IMR-90 (cell line): ENCODE measurements at places on chromosomes 7 and 10.
A peak's percentile ranks its signal among the peaks of the same experiment; 100 is the strongest.

DNA sequence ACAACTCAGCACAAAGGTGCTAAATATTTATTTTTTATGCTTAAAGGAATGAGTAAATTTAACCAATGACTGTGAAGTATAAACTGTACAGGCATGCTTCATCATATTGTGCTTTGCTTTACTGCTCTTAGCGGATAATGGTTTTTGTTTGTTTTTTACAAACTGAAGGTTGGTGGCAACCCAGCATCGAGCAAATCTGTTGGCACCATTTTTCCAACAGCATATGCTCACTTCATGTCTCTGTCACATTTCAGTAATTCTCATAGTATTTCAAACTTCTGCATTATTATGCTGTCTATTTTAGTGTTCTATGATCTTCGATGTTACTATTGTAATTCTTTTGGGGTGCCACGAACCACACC is 22.8 kb downstream of the BRAF start:
- DNase-seq = no peak

GRCh38 chr10:71761541-71762113 is 11.7 kb downstream of the VSIR start:
- no peak for DNase-seq

GRCh38 chr7:77426521-77427051 is 10.4 kb upstream of the GSAP start:
- DNase-seq = peak; percentile 63

- DNase-seq = peak; percentile 19
These were observed 153.7 kb downstream of the DNAJB6 start for GRCh38 chr7:157490465-157490912.

DNA sequence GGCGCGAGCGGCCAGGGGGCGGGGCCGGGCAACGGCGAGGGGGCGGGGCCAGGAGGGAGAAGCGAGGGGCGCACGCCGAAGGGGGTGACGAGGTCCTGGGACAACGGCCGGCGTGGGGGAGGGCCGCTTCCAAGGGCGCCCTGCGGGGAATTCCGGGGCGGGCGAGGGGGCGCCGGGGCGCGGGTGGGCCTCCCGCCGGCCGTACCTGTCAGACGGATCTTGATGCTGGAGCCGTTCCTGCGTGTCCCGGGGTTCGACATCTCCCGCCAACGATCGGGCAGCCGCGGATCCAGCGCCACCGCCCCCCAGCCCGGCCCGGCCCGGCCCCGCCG is 421 bp downstream of the SMURF1 start:
- DNase-seq = no peak

DNA sequence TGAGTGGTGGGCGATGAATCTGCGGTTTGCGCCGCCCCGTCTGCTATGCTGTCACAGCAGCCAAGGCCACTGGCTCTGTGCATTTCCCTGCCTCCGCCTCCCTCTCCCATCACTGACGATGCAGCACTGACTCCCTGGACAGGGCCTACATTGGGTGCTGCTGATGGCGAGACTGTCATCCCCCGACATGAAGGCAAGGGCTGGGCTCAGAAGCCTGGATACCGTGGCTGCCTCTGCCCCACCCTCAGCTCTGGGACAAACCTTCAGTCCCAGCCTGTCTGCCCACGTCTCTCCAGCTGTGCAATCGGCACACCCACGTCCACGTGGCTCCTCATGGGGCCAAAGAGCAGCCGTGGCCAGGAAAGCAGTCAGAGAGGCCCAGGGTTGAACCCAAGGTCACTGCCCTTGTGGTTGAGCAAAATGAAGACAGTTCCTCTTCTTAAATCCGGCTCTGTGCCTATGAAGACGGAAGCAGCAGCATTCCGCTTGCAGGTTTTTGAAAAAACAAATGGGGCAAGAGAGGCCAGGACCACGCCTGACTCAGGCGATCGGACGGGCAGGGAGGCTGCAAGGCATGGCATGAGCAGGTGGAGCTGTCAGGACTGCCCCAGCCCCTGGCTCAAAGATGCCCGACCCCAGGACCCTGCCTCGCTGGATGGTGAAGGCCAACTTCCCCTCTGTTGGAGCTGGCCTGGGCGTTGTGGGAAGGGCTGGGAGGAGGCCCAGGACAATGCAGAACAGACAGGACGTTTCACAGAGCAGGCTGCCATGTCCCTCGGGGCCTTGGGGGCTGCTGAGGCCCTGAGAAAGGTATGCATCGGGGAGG is 517.5 kb downstream of the DNAJB6 start:
- no peak for DNase-seq

- DNase-seq = no peak
These were observed 44.3 kb upstream of the ECHDC3 start for GRCh38 chr10:11697718-11698527.

GRCh38 chr7:25260862-25261494 is 32.7 kb upstream of the NPVF start:
- DNase-seq = peak; percentile 53

GRCh38 chr7:41628901-41629300 is 74.0 kb downstream of the INHBA start:
- peak; percentile 66 for DNase-seq

DNA sequence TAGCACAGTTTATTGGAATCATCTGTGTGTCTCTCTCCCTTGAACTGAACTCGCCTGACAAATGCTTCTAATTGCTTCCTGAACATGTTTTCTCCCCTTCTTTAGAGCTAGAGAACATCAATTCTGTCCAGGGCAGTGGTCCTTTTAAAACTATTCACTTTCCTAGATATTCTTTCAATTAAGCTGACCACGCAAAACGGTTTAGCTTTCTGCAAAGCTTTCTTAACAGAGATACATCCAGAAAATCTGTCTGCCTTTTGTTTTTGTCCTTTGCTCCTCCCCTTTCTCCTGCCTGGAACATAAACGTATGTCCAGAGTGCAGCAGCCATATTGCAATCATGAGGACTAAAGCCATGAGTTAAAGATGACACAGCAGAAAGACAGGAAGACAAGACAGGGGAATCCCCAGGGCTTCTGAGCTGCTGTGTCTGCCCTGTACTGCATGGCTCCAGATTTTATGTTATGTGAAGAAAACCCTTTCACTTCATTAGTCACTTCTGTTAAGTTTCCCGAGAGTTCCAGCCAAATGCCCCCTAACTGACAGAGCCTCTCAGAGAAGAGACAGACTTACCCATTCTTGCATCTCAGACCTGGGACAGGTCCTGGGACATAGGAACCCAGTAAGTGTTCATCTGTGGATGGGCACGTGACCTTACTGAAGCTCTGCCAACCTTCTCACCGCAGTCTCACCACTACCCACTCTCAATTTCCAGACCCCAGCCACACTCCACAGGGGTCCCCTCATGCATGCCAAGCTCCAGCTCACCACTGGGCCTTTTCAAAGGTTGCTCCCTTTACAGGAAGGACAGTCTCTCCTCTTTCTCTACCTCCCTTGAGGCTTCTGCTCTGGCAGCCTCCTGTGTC is 35.0 kb upstream of the CPXM2 start:
- DNase-seq = peak; percentile 1

DNA sequence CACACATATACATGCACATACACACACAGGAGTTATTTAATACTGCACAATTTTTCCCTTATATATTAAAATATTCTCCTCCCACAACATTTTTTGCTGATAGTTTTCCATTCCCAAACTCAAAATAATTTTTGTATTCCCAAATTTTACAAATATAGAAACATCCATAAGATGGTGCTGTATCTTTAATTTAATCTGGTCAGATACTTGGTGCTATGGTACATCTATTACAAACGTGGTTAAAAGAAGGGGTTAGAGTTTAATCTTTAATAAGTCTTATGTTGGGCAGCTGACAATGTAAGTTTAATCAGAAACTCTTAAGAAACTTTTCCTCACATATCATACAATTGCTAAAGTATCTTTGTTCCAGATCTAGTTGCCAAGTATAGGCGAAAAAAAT is 10.2 kb upstream of the CADPS2 start:
- no peak for DNase-seq

DNA sequence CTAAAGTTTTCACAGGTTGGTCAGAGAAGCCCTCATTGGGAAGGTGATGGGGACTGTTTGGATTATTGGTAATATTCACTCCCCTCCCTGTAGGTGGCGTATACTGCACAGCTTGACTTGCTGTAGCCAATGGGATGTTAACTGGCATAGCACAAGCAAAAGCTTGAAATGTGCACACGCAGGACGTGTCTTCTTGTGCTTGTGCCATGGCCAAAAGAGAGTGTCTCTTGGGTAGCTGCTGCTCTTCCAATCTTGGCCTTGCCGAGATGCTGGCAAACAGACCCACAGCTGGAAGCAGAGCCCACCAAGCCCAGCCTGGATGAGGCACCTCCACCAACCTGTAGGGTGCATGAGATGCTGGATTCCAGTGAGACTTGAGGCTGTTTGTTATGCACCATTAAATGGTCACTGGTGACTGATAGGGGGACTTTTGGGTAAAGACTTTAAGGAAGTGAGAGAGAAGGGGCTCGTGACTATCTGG is 266.0 kb downstream of the GRID1 start:
- peak; percentile 4 for DNase-seq

- no peak for DNase-seq
These were observed 59.4 kb downstream of the GCC1 start for GRCh38 chr7:127525866-127526480.

- DNase-seq = peak; percentile 57
These were observed 443 bp downstream of the RNF32 start for GRCh38 chr7:156640949-156641485.

GRCh38 chr10:131175891-131176290 is 135.6 kb downstream of the TCERG1L start:
- no peak for DNase-seq

DNA sequence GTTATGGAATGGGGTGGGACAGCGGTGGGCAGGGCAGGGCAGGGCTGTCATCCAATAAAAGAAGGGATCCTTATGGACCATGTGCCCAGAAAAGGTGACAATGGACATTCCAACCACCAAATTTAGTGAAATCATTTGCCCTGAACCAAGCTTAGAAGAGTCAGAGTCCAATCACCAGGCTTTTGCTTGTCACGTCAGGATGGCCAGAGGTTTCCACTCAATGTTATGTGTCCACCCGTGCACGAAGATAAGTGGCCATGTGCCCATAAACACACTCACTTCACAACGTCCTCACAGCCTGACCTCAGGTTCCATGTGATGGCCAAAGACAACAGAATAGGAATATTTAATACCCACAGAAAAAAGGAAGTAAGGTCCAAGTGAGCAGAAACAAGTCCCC is 36.6 kb upstream of the PLPP4 start:
- DNase-seq = no peak

DNA sequence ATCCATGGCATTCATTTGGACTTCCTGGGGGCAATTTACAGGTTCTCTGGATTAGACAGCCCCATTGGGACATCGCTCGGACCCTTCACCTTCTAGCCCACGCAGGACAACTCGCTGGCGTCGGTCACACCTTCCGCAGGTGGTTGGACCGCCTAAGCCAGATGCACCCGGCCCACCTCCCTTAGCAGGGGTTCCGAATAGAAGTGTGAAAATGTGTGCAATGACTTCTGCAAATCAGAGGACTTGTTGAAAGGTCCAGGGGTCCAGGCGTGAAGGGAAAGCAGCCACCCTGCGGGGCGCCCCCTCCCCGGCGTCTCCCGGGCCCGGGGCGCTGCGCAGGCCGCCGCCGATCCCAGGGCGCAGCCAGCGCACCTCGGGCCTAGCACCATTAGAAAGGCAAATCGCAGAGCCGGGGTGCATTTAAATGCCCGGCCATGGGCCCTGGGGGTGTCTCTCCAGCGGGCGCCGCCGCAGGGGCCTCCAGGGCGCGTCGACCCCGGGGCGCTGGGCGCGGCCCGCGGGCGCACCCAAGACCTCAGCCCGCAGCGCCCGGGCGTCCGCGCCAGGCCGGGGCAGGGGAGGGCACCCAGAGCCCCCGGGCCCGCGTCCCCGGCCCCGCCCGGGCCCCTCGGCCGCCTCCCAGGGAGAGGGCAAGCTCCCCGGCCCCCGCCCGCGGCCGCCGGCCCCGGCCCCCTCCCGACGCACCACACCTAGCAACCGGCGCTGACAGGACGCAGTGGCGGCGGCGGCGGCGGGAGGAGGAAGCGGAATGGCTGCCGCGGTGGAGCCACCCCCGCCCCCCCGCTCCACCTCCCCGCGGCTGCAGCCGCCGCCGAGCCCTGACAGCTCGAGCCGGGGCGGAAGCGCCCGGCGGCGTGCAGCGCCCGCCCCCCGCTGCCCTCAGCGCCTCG is 1.2 kb downstream of the JAZF1 start:
- DNase-seq = no peak

GRCh38 chr10:21638681-21639080 is 104.6 kb downstream of the MLLT10 start:
- DNase-seq = peak; percentile 12

DNA sequence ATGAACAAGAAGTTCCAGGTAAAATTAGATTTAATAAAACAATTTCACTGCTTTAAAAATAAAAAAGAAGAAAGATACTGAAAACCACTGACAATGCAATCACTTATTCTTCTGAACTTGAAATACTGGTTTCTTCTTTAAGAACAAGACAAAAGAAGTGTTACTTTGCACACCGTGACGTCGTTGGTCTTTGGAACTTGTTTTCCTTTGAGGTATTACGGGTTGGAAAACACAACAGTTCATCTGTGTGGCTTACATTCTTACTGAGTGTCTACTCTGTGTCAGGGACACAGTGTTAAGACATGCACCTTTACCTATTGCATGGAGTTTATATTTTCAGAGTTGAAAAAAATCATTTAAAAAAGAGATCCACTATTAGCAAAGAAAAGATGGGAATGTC is 41.3 kb upstream of the UCN3 start:
- no peak for DNase-seq

- no peak for DNase-seq
These were observed 276.3 kb downstream of the HPSE2 start for GRCh38 chr10:98959379-98959778.

DNA sequence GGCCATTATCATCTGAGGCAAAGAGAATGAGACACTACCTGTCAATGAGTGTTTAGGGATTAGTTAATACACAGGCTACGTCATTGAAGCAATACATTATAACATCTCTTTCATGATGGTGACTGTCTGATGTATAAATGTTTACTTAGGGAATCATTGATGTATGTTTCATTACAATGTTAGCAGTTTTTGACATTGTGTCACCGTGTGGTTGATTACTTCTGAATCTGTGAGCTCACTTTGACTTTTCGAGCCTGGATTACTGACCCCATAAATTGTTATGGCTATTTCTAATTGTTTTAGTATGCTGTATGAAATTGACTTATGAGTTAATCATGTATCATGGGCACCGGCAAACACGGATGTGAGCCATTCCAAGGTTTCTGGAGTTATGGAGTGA is 494.0 kb downstream of the MAGI2 start:
- peak; percentile 76 for DNase-seq

GRCh38 chr7:122989041-122989440 is 6.5 kb downstream of the TAS2R16 start:
- DNase-seq = no peak

GRCh38 chr7:39761449-39761848 is 138.1 kb downstream of the RALA start:
- no peak for DNase-seq
